ENCODE measurements at places on chromosomes 12 and 14. TPM values are rescaled to one million over a fixed set of nuclear protein-coding genes. Genes with fewer than 3 reads are reported as not detected.

The KRT85 gene
- not detected for total RNA-seq

The TBX3 gene
- total RNA-seq = 0.89 TPM

The PMCH gene
- not detected for total RNA-seq

The SLC10A1 gene
- not detected for total RNA-seq

The RACGAP1 gene
- 35.8 TPM for total RNA-seq

Data from dermis microvascular lymphatic vessel endothelial cell (primary cell).